ENCODE measurements at places on chromosomes 3 and 15. TPM values are rescaled to one million over a fixed set of nuclear protein-coding genes. Genes with fewer than 3 reads are reported as not detected.

DNA sequence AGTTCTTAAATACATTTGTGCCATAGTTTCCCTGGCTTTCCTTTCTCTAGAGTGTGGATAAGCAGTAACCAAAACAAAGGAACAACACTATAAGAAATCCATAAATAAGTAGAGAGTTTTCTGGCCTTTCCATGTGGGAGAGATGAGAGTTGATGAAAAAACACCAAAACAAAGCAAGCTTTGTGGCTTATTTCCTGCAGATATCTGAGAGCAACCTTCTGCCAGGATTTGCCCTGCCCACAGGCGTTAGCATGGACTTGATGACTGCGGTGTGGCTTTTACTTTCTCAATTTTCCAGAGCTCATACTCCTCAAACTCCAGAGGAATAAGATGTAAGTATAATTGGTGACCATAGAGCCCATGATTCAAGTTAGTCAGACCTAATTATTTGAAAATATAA is 194.9 kb downstream of the RAP2B start:
- DNase-seq, result no peak

DNA sequence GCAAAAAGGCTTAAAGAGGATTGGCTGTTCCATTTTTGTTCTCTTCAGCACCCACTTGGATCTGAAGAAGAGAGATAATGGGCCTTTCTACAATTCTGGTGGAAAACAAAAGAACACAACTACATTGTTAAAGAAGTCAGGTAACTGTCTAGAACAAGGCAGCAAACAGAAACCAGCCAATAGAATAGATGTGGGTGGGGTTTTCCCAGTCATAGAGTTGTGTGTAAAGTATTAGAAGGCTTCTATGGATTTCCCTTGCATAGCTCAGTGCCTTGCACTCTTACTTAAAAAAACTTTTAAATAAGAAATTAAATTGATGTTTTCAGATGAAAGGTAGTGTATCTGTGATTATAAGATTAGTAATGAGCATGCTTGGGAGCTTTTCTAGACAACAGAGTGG is 462.7 kb upstream of the ATP11B start:
- DNase-seq, result no peak

- peak; percentile 85 for DNase-seq
Measured at GRCh38 chr3:171936191-171936841, 93.2 kb downstream of the TMEM212 start.

DNA sequence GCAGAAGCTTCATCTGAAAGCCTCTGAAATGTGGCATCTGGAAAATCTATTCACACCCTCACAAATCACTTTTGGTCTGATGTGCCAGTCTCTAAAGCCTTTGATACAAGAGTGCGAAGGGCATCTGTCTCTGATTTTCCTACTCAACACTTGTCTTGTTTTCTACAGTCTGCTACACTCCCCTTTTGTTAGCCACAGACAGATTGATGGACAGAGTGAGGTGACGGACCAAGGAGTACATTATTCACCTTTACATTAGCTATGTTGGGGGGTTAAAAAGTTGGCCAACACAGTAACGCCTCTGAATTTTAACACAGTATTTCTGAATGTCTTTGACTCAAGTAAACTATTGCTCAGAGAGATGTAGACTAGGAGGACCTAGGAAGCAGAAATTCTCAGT is 63.1 kb downstream of the TNIK start:
- DNase-seq, result no peak

- peak; percentile 40 for DNase-seq
Measured at GRCh38 chr15:74129586-74130154, 716 bp upstream of the ISLR2 start.

GRCh38 chr3:5006755-5007202 is 27.5 kb downstream of the BHLHE40 start:
- no peak for DNase-seq

DNA sequence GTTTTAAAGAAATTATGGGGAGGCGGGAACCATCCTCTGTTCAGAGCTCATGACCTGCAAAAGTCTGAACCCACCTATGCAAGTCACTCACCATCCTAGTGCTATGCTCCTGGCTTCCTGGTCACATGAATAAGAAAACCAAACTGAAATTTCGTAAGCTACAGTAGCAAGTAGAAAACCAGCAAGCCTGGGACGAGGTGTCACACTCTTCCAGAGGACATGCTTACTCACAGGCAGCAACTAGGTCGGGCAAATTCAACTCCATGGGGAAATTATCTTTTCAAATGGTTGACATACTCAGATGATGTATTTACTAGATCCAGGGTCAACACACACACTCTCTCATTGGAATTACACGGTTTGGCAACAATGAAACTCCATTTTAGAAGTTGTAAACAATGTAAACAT is 31.3 kb downstream of the LDHAL6B start:
- DNase-seq, result peak; percentile 33

DNA sequence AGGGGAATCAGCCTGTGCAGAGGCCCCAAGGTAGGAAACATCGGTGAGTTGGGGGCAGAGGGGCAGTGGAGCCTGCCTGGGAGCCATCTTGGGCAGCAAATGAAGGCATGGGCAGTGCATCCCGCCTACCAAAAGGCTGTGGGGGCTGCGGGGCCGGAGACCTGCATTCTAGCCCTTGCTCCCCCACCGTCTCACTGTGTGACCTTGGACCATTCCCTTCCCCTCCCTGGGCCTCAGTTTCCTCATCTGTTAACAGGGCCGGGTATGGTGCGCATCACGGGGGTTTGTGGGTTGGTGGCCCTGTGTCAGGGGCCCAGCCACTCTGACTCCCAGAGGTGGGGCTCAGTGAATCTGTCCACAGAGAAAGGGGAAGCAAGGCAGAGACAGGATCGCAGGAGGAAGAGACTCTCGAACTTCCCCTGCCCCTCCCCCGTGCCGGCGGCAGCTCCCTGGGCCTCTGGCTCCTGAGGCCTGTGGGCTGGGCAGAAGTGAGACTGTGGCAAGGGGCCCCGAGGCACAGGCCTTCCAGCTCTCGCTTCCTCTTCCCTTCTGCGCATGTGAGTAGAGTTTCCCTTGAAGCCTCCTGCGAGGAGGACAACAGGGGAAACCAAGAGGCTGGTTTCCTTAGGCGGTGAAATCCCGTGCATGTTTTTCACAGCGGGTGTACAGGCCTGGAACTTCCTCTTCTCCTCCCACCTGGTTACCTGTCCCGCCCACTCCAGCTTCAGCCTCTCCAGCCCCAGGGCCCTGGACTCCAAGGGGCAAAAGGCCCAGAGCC is 42.9 kb downstream of the IDH2 start:
- DNase-seq, result no peak

DNA sequence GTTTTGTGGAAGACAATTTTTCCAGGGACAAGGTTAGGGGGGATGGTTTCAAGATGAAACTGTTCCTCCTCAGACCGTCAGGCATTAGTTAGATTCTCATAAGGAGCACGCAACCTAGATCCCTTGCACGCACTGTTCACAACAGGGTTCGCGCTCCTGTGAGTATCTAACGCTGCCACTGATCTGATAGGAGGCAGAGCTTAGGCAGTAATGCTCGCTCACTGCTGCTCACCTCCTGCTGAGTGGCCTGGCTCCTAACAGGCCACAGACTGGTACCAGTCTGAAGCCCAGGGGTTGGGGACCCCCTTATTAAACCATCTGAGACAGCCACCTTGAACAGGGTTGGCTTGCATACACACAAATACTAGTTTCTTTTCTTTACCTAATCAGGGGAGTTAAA is 13.5 kb upstream of the IMPG2 start:
- DNase-seq, result no peak

- DNase-seq, result peak; percentile 73
Measured at GRCh38 chr15:38699633-38700230, 135.1 kb upstream of the RASGRP1 start.

DNA sequence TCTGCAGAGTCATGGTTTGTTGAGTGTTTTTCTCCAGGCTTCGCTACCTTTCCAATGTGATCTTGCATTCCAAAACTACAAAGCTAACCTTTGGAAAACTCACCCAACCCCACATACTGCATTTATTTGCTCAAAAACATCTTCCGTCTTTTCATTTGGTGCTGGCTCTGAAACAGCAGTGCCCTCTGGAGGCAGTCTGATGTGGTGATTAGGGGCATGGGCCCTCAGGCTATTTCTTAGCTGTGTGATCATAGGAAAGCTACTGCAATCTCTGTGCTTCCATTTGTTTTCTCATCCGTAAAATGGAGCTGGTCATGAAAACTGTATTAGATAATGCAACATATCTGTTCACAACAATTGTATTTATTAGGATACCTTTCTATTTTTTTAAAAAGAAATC is 47.0 kb downstream of the MTHFS start:
- peak; percentile 77 for DNase-seq

DNA sequence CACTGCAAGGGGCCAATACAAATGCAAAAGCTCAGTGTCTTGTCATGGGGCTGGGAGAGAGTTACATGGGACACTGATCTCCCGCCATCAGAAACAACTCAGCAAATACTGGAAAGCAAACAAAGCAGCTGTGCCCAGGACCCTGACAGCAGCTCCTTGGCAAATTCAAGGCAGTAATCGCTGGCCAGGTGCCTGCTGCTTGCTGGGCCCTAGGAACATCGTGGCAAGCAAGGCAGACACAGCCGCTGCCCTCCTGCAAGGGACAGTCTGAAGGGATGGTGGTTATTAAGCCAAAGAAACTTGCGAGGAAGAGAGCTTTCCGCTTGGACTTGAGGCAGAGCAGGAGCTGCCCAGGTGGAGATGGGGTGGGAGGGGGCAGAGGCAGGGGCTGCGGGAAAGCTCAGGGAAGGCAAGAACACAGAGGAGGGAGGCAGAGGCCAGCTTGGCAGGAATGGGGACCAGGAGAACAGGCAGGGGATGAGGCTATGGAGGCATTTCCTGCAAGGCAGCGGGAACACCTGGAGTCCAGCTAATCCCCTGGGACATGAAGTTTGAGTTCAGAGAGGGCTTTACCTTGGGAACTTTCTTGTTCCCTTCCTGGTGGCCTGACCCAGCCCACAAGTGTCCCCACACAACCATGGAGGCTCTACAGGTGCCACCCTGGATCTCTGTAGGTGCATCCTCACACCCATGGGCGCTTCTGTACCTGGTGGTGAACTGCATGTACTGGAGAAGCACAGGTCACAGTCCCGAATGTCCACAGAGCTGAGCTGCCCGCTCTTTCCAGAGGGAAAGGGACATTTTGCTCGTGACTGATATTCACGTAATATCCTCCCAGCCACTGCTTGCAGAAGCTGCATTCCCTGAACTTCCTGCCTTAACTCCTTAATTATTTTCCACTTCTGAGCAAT is 78.7 kb upstream of the ATP2B2 start:
- DNase-seq, result no peak

DNA sequence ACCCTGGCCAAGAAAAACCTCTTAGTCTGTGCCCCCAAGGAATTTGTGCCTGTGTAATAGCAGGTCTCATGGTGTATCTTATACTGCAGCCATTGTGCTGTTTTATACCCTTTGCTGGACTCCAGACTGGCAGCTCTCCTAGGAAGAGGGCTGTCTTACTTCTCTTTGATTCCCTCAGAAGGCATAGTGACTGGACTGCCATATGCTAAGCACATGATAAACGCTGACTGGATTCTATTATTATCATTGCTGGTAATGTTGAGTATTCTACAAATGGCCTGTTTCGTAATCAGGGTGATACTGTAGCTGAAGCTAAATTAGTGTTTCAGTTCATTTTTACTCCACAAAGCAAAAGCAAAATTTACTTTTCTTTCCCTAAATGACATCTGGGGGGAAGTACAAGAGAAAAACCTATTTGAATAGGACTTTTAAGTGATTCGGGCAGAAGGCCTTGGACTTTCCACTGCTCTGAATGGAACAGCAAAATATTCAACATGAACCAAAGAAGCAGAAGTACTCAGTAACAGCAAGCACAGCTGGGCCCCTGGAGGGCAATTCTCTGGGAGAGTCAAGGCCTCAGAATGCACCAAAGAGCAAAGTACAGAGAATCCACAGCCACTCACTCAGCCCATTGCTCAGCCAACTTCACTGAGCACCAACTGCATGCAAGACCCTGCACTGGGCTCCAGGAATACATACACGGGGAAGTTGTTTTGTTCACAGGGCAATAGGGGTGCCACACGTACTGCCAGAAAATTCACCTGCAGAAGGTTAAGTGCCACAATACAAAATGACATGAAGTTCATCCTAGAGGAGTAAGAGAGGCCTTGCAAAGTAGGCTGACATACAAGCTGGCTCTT is 7.9 kb upstream of the BCL2A1 start:
- DNase-seq, result peak; percentile 93

- no peak for DNase-seq
Measured at GRCh38 chr3:47227678-47228077, 54.9 kb downstream of the KIF9 start.

DNA sequence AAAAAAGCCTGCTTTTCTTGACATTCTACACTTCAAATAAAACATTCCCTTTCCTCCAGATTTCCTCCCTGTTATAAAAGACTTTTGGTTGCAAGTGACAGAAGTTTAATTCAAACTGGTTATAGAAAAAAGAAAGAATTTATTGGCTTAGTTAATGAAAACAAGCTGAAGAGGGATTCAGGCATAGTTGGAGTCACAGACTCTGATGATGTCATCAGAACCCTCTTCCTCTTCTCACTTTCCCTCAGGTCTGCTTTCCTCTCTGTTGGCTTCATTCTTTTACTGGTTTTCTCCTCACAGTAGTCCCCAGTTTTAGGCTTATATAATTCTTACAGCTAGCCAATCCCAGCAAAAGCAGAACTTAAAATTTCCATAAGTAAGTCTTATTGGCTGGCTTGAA is 32.0 kb upstream of the MBNL1 start:
- peak; percentile 52 for DNase-seq

DNA sequence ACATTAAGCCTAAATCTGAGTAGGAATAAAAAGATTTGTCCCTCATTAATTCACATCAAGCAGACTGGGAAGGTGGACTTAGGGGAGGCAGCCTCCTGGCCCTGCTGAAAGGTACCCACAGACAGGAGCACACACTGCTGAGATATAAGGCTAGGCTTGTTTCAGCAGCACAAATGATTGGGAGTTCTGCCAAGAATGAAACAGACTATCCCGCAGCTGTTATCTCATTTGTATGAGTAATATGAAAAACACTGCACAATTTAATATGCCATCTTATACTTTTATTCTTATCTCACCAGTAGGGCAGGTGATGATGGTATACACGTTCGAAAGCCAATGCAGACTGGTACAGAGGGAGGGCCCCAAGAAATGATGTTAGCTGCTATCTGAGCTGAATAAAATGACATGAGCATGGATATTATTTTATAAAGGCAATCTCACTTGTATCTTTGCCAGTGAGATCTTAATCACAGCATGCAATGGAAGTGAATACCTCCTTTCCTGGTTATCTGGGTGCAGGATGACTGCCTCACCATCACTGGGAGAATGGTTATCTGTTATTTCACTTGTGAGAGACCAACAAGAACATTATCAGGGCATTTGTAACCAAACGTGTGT is 258.7 kb upstream of the PPP2R3A start:
- DNase-seq, result peak; percentile 2

Gene SMCO1
- total RNA-seq, result not detected

Gene PIGZ
- 3.9 TPM for total RNA-seq

Gene LCTL
- total RNA-seq, result 1.0 TPM

Gene PRR23B
- not detected for total RNA-seq

Gene PDE8A
- 28.5 TPM for total RNA-seq

Gene AGTR1
- 4.0 TPM for total RNA-seq

Gene CLEC3B
- 45.4 TPM for total RNA-seq

Gene TRPM1
- total RNA-seq, result not detected

Gene SLC22A13
- total RNA-seq, result 0.38 TPM
